ENCODE measurements at places on chromosomes 4 and X. TPM values are rescaled to one million over a fixed set of nuclear protein-coding genes. Genes with fewer than 3 reads are reported as not detected.

CYBB gene
- total RNA-seq, result not detected

CLGN gene
- 0.08 TPM for total RNA-seq

STPG2 gene
- total RNA-seq, result not detected

PCSK1N gene
- total RNA-seq, result 2.3 TPM

SLC49A3 gene
- total RNA-seq, result 0.60 TPM
